ENCODE measurements at places on chromosomes 6 and 20. TPM values are rescaled to one million over a fixed set of nuclear protein-coding genes. Genes with fewer than 3 reads are reported as not detected.

VARS2 gene
- 16.4 TPM for total RNA-seq

LGSN gene
- total RNA-seq, result not detected

HDGFL1 gene
- total RNA-seq, result not detected

APCDD1L gene
- total RNA-seq, result 14.9 TPM

NXT1 gene
- total RNA-seq, result 26.6 TPM

DHX35 gene
- total RNA-seq, result 7.5 TPM

C20orf204 gene
- 0.34 TPM for total RNA-seq

PAK5 gene
- total RNA-seq, result not detected

TRIM31 gene
- total RNA-seq, result not detected

MDFI gene
- total RNA-seq, result 2.9 TPM

FAM209B gene
- total RNA-seq, result not detected

PCK1 gene
- 0.15 TPM for total RNA-seq

SLC22A3 gene
- 6.3 TPM for total RNA-seq

CFAP206 gene
- 0.37 TPM for total RNA-seq

PSORS1C2 gene
- total RNA-seq, result not detected

TRAPPC3L gene
- not detected for total RNA-seq

BMP2 gene
- 5.1 TPM for total RNA-seq

MCHR2 gene
- total RNA-seq, result not detected

SIRPB2 gene
- total RNA-seq, result not detected

GLP1R gene
- total RNA-seq, result not detected

TDRD6 gene
- not detected for total RNA-seq

TRDN gene
- not detected for total RNA-seq

DDX43 gene
- 2.3 TPM for total RNA-seq

MARCKS gene
- 38.5 TPM for total RNA-seq

PAK1IP1 gene
- total RNA-seq, result 12.9 TPM

EPB41L1 gene
- total RNA-seq, result 33.9 TPM

BEND6 gene
- total RNA-seq, result 11.2 TPM

ELOVL2 gene
- 4.1 TPM for total RNA-seq

JPH2 gene
- 0.25 TPM for total RNA-seq

ZNF165 gene
- total RNA-seq, result 0.05 TPM

SNAI1 gene
- 5.1 TPM for total RNA-seq

GABRR1 gene
- not detected for total RNA-seq

B3GAT2 gene
- total RNA-seq, result not detected

TJAP1 gene
- total RNA-seq, result 15.1 TPM

LPIN3 gene
- 10.0 TPM for total RNA-seq

ADGRG6 gene
- total RNA-seq, result 0.06 TPM

RTN4IP1 gene
- total RNA-seq, result 2.4 TPM

CD24 gene
- 0.12 TPM for total RNA-seq

TBX18 gene
- total RNA-seq, result 21.2 TPM

GSTA2 gene
- total RNA-seq, result not detected

COL12A1 gene
- 138 TPM for total RNA-seq

EPPIN gene
- not detected for total RNA-seq

SPATA25 gene
- 1.7 TPM for total RNA-seq

SLC17A2 gene
- total RNA-seq, result not detected

RAD21L1 gene
- not detected for total RNA-seq

PI3 gene
- not detected for total RNA-seq

DEF6 gene
- total RNA-seq, result 0.50 TPM

FRK gene
- 1.4 TPM for total RNA-seq

Data from cardiac ventricle fibroblast (primary cell).